ENCODE measurements at places on chromosomes 13 and 19.

GRCh38 chr19:30686826-30687566 is 314.8 kb downstream of the ZNF536 start:
- DNase-seq, result no peak

- DNase-seq, result no peak
Measured at GRCh38 chr13:109968876-109969577, 182.6 kb upstream of the IRS2 start.

GRCh38 chr19:46745521-46746280 is at the start of gene FKRP:
Gene FKRP (plus strand): TSS chr19:46746057. CDS start chr19:46755451, 9,394 bp downstream.
- DNase-seq, result peak; percentile 31

GRCh38 chr13:61778531-61778930 is 362.9 kb upstream of the PCDH20 start:
- no peak for DNase-seq
